Ammon's horn (tissue), 1 donor: ENCODE measurements at places on chromosomes 12 and 14.

DNA sequence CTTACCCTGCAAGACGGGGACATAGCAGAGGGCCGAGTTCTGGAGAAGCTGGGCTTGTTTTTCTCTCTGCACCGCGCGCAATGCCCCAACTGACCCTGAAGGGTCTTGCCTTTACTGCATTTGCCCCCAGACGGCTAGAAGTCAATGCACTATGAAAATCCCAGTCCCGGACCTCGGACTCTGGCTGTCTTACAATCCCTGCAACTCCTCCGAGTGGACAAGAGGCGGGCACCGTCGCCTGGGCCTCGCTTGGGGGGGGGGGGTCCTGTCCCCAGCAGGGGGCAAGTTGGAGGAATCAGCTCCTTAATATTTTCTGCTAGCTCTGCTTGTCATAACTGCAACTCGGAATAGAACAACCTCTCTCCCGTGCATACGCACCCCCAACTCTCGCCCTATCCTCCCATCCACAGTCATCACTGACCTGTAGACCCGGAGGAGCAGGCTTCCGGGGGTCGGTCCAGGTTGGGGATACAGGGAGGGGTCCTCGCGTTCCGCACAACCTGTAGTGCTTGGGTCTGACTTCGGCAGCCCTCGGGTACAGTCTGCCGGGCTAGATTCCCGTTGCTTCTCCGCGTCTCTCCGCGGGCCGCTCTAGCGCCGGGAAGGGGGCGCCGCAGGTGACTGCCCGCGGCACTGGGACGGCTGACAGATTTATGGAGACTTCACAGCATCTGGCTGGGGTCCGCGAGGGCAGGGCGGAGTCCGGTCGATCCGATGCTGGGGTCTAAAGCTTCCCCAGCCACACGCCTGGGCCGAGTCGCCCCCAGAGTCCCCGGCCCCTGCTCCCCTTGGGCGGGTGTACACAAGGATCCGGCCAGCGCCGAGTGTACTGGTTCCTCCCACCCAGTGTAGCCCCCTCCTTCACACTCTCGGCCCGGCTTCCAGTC lies 3.3 kb upstream of the PAX9 start:
- no peak for DNase-seq

- DNase-seq = peak; percentile 57
These were observed at the start of gene LIN7A for GRCh38 chr12:80937391-80938238. Gene LIN7A, minus strand, starts transcription at chr12:80937934. Its CDS starts 212 bp downstream, at chr12:80937722.

GRCh38 chr12:132197581-132198354 lies 53.5 kb downstream of the NOC4L start:
- peak; percentile 69 for DNase-seq

GRCh38 chr14:27890259-27890658 lies 876.3 kb upstream of the FOXG1 start:
- no peak for DNase-seq

GRCh38 chr14:90398315-90398839 lies 1.5 kb downstream of the CALM1 start:
- no peak for DNase-seq

- no peak for DNase-seq
These were observed 9.4 kb upstream of the C12orf75 start for GRCh38 chr12:105321125-105321524.
